ENCODE measurements at places on chromosomes 13 and 19. TPM values are rescaled to one million over a fixed set of nuclear protein-coding genes. Genes with fewer than 3 reads are reported as not detected.

The ADGRE2 gene
- 8.4 TPM for total RNA-seq

The DHDH gene
- total RNA-seq, result 8.6 TPM

The CABP5 gene
- total RNA-seq, result not detected

The C19orf38 gene
- 0.74 TPM for total RNA-seq

The AZU1 gene
- total RNA-seq, result not detected

The WTIP gene
- 8.4 TPM for total RNA-seq

The KLK12 gene
- total RNA-seq, result not detected

The TMPRSS9 gene
- not detected for total RNA-seq

The SERPINE3 gene
- total RNA-seq, result not detected

The ZNF536 gene
- not detected for total RNA-seq

The RXFP2 gene
- total RNA-seq, result not detected

The PRR36 gene
- 7.5 TPM for total RNA-seq

The HS6ST3 gene
- total RNA-seq, result 0.10 TPM

The ZNF568 gene
- total RNA-seq, result not detected

The FGF22 gene
- total RNA-seq, result 1.5 TPM

The CD79A gene
- total RNA-seq, result 0.69 TPM

The CLEC4M gene
- total RNA-seq, result not detected

The CEACAM7 gene
- not detected for total RNA-seq

The CYP4F22 gene
- total RNA-seq, result 4.9 TPM

The ZNF665 gene
- total RNA-seq, result 0.44 TPM

The MEF2B gene
- 7.9 TPM for total RNA-seq

The SIGLEC5 gene
- not detected for total RNA-seq

The ZNF560 gene
- total RNA-seq, result not detected

The SPPL2B gene
- 83.1 TPM for total RNA-seq

The ZNF616 gene
- total RNA-seq, result 9.7 TPM

The RNF17 gene
- not detected for total RNA-seq

The ANKLE1 gene
- 14.8 TPM for total RNA-seq

All from HCT116 (cell line).